ENCODE measurements at places on chromosomes 5 and 9.

- no peak overlapping the region for H3K27ac ChIP-seq
- no peak overlapping the region for H3K4me3 ChIP-seq
These were observed 21.8 kb downstream of the ELOVL7 start for GRCh38 chr5:60822285-60822556.

DNA sequence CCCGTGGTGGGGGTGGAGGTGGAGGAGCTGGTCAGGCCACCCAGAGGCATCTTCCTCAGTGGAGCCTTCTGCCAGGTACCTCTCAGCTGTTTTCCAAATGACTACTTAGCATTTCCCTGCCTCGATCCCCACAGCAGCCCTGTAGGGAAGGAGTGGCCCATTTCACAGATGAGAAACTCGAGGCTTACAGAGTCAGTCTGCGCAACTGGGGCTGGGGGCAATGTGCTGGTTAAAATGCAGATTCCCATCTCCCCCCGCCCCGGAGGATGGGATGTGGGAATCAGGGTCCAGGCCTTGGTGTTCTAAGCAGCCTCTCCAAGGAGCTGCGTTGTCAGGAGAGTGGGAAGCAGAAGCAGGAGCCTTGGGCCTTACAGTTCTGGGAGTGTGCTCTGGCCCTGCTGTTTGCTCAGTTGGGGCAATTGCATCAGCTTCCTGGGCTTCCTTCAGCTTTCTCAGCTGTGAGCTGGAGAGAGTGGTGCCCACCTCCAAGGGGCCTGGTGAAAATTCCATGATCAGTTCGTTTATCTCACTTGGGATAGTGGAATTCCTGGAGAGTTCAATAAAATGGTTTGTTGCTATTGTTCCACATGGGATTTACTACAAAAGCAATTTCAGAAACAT, 19.4 kb downstream of the ERGIC1 start:
- H3K4me3 ChIP-seq: no peak overlapping the region
- peaks cover 13% of the 10 kb centered on the region for H3K4me1 ChIP-seq
- H3K27me3 ChIP-seq: no peaks in the 10 kb centered on the region
- no peak for DNase-seq
- no peak overlapping the region for H3K27ac ChIP-seq

GRCh38 chr5:127400946-127401670, 110.5 kb downstream of the MEGF10 start:
- H3K4me3 ChIP-seq: no peak overlapping the region
- DNase-seq: no peak

DNA sequence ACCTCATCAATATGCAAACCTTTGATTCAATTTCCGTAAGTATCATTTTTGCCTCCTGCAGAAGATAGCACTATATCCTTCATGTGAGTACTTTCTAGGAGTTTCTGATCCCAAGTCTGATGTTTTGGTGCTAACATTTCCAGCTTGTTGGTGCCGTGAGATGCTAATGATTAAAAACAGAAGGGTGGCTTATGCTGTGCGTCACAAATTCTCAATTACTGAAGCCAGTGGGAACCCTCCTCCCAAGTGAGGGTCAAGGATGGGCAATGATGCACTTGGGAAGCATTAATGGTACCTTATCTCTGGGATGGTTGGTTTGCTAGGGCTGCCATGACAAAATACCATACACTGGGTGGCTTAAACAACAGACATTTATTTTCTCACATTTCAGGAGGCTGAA, 123.0 kb downstream of the FOXD1 start:
- peaks cover 38% of the 10 kb centered on the region for H3K4me1 ChIP-seq
- no peak overlapping the region for H3K27ac ChIP-seq
- no peak for DNase-seq

DNA sequence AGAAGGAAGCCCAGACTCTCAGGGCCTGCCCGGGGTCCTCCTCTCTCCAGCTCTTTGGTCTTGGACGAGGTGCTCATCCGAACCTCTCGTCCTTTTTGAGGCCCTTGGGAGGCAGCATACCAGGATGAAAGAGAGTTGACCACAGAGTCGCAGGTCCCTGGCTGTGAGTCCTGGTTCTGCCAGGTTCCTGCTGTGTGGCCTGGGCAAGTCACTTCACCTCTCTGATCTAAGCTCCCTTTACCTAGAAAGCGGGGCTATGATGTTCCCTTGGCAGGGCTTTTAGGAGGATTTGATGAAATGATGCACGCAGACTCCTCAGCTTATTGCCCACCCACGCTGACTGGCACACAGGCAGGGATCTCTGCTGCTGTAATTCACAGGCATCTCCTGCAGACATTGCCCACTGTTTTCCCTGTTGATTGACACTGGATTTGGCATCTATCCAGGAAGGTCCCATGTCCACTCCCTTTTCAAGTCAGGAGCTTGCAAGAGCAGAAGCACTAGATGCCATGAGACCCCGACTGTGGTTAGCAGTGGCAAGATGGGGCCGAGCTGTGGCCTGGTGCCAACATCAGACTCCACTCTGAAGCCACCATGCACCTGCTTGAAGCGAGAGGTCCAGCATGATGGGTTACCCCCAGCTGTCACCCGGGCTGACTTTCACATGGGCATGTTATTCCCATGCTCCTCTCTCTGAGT, 71.5 kb downstream of the MACROH2A1 start:
- H3K4me1 ChIP-seq: no peaks in the 10 kb centered on the region
- no peaks in the 10 kb centered on the region for H3K27me3 ChIP-seq
- no peak overlapping the region for H3K27ac ChIP-seq
- no peak overlapping the region for H3K4me3 ChIP-seq

DNA sequence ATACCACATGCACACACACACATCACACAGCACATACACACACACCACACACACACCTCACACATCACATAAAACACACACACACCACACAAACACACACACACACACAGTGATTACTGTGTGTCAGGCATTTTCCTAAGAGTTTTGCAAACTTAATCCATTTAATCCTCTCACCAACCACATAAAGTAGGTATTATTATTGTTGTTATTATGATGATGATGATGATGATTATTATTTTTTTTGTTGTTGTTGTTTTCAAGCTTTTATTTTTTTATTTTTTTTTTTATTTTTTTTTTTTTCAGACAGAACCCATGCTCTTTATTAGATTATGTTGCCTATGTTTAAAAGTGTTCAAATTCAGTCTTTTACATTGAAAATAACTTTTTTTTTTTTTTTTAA, 31.5 kb downstream of the JADE2 start:
- no peak overlapping the region for H3K4me3 ChIP-seq
- DNase-seq: no peak
- H3K27me3 ChIP-seq: no peaks in the 10 kb centered on the region
- 0 out of 2 replicates have a peak, but pooled peaks cover 2% of the 10 kb centered on the region for H3K36me3 ChIP-seq
- H3K27ac ChIP-seq: no peak overlapping the region

DNA sequence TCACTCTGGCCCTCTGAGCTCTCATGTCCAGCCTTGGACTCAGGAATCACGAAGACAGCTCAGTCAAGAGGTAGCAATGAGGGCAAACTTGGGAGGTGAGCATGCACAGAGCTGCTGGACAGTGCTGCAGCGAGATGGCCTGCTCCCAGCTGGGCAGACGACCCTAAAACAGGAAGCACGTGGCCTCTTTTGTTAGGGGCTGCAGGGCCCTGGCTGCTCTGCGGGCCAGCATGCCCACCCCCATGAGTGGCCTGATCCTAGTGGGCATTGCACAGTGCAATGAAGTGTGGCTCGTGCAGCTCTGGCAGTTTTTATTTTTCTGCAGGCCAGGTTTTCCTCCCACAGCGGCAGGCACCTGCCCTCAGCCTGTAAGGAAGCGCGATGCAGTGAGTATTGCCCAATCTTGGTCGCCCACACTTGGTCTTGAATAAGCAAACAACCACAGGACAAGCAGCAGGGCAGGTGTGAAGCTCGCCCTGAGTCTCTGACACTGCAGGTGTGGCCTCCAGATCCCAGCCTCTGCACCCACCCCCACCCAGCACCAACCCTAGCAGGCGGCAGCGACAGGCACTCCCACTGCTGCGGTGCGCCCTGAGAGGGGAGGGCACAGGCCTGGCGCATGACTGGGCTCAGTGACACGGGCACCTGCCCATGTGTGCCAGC, 60.8 kb downstream of the SEMA4D start:
- H3K36me3 ChIP-seq: no peaks in the 10 kb centered on the region
- peaks cover 46% of the 10 kb centered on the region for H3K4me1 ChIP-seq
- no peak for DNase-seq
- H3K27ac ChIP-seq: peak overlapping the region; percentile 97

DNA sequence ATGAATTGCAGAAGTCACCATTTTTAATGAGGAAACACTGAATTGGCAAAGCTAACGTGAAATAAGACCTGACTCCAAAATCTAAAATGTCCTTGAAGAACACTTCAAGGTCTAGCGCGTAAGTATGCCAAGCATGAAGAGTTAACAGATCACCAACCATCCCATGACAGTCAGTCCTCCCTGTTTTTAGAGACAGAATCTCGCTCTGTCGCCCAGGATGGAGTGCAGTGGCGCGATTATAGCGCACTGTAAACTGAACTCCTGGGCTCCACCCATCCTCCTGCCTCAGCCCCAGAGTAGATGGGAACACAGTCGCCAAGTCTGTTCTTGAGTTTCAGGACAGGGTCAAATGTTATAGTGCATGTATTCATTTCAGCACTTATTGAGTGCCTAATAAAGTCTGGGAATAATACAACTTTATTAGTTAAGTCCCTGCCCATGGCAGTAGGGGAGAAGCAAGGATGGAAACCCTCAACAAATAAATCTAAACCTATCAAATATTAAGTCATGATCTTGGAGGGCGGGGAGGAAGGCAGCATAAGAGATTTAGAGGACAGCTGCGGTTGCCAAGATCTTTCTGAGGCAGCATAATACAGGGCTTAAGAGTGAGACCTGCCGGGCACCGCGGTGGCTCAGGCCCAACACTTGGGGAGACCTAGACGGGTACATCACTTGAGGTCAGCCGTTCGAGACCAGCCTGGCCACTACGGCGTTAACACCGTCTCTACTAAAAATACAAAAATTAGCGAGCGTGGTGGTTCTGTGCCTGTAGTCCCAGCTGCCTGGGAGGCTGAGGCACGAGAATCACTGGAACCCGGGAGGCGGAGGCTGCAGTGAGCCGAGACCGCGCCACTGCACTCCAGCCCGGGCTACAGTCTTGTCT, 1.1 kb downstream of the ATPSCKMT start:
- no peak for DNase-seq
- peaks cover 17% of the 10 kb centered on the region for H3K4me1 ChIP-seq
- peak overlapping the region; percentile 95 for H3K27ac ChIP-seq
- no peaks in the 10 kb centered on the region for H3K27me3 ChIP-seq
- H3K4me3 ChIP-seq: peak overlapping the region; percentile 100

- H3K36me3 ChIP-seq: no peaks in the 10 kb centered on the region
- H3K4me3 ChIP-seq: no peak overlapping the region
- DNase-seq: no peak
- 0 out of 2 replicates have a peak, but pooled peaks cover 3% of the 10 kb centered on the region for H3K4me1 ChIP-seq
These were observed 204.5 kb downstream of the HSPA4 start for GRCh38 chr5:133256276-133256675.

DNA sequence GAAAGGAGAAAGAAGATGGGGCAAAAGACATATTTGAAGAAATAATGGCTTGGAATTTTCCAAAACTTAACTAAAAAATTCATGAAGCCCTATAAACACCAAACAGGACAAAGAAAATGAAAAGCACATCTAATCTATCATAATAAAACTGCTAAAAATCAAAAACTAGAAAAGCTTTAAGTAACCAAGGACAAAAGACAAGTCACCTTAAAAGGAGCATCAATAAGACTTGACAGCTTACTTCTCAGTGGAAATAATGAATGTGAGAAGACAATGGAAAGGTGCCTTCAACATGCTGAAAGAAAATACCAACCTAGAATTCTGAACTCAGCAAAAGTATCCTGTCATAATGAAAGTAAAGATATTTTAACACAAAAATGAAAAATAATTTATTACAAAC, 27.0 kb downstream of the GTF3C4 start:
- peaks cover 3% of the 10 kb centered on the region for H3K36me3 ChIP-seq
- H3K27me3 ChIP-seq: no peaks in the 10 kb centered on the region
- no peak for DNase-seq
- no peaks in the 10 kb centered on the region for H3K4me1 ChIP-seq
- H3K4me3 ChIP-seq: no peak overlapping the region

- H3K36me3 ChIP-seq: no peaks in the 10 kb centered on the region
- no peaks in the 10 kb centered on the region for H3K27me3 ChIP-seq
- DNase-seq: no peak
- no peak overlapping the region for H3K27ac ChIP-seq
- H3K4me3 ChIP-seq: no peak overlapping the region
These were observed 6.9 kb upstream of the GRPEL2 start for GRCh38 chr5:149338364-149338763.

DNA sequence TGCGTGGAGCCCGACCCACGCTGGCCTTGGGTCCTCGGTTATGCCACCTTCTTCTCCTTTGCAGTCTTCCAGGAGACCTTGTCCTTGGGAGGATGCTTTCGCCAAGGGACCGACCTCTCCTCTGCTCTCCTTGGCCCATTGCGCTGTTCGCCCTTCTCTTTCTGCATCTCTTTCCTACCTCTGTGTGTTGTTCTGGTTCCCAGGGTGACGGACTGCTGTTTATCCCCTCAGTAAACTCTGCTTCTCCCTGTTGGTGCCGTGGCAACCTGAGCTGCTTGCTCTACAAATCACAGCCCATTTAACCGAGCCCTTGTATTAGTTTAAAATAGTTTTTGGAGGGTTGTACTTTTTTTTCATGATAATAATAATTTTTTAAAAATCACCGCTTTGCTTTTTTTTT, 97.9 kb downstream of the DAPK1 start:
- DNase-seq: peak; percentile 71
- H3K27me3 ChIP-seq: no peaks in the 10 kb centered on the region
- H3K4me3 ChIP-seq: no peak overlapping the region
- no peaks in the 10 kb centered on the region for H3K36me3 ChIP-seq
- H3K4me1 ChIP-seq: peaks cover 45% of the 10 kb centered on the region
- peak overlapping the region; percentile 75 for H3K27ac ChIP-seq

- H3K4me1 ChIP-seq: no peaks in the 10 kb centered on the region
- no peak overlapping the region for H3K4me3 ChIP-seq
- DNase-seq: no peak
- peaks cover 49% of the 10 kb centered on the region for H3K36me3 ChIP-seq
- H3K27ac ChIP-seq: no peak overlapping the region
These were observed 156.3 kb downstream of the ELAVL2 start for GRCh38 chr9:23669776-23670175.

GRCh38 chr5:181167814-181168488, 20.6 kb downstream of the OR2V2 start:
- H3K27me3 ChIP-seq: peaks cover 31% of the 10 kb centered on the region
- H3K4me1 ChIP-seq: peaks cover 4% of the 10 kb centered on the region
- H3K4me3 ChIP-seq: peak overlapping the region; percentile 61
- no peaks in the 10 kb centered on the region for H3K36me3 ChIP-seq

DNA sequence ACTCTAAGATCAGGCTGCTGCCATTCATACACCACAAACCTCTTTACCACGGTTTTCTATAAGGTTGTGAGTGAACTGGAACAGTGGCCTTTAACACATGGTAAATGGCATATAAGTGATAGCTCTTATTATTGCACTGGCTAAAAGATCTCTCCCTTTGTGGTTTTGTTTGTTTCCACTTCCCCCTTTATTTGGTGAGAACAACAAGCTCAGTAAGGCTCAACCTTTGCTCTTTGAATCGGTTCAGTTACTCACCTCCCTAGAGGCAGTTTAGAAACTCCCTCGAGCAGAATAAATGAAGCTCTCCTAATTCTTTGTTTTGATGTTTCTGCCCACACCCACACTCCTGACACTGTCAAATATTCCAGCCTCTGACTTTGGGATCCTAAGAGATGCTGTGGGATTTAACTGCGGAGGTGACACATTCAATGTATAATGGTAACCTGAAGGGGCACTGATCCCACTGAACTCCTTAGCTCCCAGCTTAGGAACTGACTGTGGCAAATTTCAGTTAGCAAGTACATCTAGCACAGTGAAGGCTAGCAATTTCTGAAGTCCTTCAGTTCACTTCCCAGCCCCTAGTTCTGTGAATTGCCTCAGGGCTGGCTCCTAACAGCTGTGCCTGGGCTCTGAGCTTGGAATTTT, 22.5 kb upstream of the RAD23B start:
- no peak overlapping the region for H3K4me3 ChIP-seq
- no peaks in the 10 kb centered on the region for H3K36me3 ChIP-seq
- H3K4me1 ChIP-seq: no peaks in the 10 kb centered on the region
- no peak overlapping the region for H3K27ac ChIP-seq
- DNase-seq: peak; percentile 25

Data from GM23338 (cell line).